ENCODE measurements at places on chromosomes 7 and 10.

GRCh38 chr7:101222275-101222830, 4.4 kb downstream of the ZNHIT1 start:
- DNase-seq: no peak

GRCh38 chr7:26291699-26292538, at the start of gene SNX10:
Gene SNX10 (plus strand): TSS chr7:26291862. CDS start chr7:26346443, 54,581 bp downstream.
- DNase-seq: peak; percentile 73

DNA sequence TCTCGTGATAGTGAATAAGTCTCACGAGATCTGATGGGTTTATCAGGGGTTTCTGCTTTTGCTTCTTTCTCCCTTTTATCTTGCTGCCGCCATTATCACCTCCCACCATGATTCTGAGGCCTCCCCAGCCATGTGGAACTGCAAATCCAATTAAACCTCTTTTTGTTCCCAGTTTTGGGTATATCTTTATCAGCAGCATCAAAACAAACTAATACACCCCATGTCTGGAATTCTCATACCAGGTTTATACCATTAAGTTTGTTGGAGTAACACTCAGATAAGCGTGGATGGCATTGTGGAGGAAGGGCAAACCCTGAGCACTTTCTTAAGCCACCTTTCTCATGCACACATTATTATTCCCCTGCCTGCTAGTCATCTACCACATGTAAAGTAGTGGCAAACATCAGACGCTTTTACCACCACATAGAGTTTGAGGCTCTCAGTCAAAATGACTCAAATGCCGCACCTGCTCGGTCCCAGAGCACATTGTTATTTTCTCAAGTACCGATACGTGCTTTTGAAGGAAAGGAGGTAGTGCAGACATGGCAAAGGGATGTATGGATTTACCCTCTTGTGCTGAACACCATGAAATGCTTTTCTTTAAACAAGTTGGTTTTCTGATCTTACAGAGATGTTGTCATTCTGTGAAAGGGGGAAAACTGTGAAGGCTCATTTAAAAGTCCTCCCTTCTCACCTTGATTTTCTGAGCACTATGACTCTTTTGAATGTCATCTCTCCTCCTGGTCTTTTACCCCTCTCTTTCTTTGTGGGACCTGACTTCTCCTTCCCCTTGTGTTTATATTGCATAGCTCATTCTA, 429.7 kb downstream of the EXOC4 start:
- peak; percentile 6 for DNase-seq

GRCh38 chr7:16402091-16402490, 19.2 kb downstream of the CRPPA start:
- no peak for DNase-seq

DNA sequence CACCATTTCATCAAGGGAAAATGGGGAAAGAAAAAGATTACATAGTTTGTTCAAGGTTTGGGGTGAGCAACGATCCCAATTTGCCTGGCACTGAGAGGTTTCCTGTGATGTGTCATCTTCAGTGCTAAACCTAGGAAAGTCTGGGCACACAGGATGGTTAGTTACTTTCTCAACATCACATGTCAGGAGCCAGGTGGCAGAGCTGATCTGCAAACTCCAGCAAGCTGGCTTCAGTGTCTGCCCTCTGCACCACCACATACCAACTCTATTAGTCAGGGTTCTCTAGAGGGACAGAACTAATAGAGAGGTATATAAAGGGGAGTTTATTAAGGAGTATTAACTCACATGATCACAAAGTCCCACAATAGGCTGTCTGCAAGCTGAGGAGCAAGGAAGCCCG, 11.3 kb downstream of the ADAM12 start:
- DNase-seq: no peak

All from activated CD4-positive, alpha-beta T cell treated with anti-CD3 and anti-CD28 coated beads for 48 hours (primary cell).